ENCODE measurements at places on chromosomes 6 and 20.
A peak's percentile ranks its signal among the peaks of the same experiment; 100 is the strongest.

DNA sequence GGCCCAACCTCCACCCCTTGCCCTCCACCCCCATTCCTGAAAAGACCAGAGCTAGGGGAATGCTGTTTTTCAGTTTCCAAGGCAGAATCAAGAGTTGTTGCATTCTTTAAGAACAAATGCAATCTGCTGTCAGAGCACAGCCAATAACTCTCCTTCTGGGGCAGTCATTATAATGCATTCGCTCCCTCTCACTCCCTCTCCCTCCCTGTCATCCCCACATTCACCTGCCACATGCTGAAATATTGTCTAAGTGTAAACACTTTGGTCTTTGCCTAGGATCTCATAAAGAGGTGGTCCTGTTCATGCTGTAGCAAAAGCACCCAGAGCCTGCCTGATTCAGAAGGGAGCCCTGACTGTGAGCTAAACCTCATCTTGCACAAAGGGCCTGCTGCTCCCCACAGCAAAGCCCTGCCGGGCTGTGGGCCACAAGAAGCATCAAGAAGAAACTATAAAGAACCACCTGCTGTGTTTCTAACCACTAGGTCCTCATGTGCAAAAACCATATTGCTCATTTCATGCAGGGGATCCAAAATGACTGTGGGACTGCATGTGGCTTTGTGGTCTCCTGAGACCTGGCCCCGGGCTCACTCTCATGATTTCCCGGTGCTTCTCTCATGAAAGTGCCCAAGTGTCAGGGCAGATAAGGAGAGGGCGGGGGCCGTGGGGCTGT lies 85.6 kb downstream of the GPR6 start:
- no peak for DNase-seq

GRCh38 chr6:162251257-162251656 lies 476.3 kb downstream of the PRKN start:
- DNase-seq = no peak

GRCh38 chr20:62765432-62766070 lies 30.7 kb upstream of the MRGBP start:
- no peak for DNase-seq

DNA sequence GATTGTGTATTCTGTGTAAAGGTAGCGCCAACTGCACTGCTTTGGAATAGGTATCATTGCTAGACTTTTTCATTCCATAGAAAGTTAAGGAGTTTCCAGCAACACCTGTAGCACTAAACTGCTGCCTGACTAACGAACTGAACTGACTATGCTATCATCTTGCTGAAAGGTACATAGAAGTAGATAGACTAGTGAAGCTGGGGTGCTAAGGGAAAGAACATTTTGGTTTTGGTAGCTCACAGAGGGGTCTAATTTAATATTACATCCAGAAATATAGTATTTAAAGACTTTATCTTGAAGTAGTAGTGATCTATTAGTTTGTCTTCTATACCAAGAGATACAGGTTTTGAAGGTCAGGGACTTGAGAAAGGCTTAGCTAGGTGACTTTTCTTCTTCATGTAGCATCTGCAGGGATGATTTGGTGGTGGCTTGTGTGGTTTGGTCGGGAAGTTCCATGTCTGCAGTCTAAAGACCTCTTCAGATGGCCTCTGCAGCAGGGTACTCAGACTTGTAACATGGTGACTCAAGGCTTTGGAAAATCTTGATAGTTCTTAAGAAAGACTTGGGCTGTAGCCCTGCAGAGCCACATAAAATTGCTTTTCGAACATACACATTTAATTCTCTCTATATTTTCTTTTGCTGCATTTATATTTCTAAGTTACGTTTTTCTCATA lies 10.2 kb downstream of the SENP6 start:
- DNase-seq = peak; percentile 44

DNA sequence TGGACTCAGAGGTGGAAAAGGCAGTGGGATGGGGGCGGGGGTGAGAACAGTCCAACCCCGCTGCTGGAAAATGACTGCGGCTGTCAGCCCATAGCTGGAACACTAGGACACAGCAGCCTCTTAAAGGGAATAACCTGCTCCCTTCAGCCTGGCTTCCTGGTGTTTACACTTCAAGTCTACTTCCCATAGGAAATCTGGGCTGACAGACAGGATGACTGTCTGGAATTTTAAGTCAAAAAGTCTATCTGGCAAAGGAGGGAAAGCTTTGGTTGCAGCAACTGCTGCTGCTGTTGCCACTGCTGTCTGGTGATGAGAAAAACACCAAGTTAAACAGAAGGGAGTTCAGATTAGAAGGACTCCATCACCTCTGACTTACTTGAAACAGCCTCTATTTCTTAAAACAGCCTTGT lies 44.9 kb downstream of the TNFRSF21 start:
- DNase-seq = no peak

GRCh38 chr6:14276667-14277404 lies 159.3 kb downstream of the CD83 start:
- no peak for DNase-seq

DNA sequence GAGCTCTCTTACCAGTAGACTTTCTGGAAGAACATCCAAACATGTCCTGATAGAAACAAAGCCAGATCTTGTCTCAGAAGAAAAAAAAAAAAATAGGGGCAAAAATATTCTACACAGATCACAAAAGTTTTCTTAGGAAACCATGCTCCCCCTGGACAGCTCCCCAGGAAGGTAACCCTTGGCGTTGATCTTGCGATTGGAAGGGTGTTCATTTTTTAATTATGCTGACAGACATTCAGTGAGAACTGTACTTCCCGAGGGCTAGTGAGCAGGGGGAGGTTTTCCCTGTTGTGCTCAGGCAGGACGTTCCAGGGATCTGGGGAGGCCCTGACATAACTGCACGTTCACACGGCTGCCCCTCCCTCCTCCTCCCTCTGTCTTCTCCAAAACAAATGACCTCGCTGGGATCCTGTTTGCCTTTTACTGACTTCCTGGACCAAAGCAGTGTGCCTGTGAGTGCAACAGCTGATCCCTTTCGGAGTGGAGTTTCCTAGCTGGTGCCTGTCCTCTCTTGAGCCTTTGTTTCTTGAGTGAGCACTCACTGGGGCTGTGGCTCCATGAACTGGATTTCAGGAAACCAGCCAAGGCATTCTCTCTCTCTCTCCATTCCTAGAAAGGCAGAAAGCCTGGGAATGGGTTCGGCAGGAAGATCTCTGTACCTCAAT lies 46.7 kb downstream of the MARCKS start:
- DNase-seq = no peak
